ENCODE measurements at places on chromosomes 11 and 22. TPM values are rescaled to one million over a fixed set of nuclear protein-coding genes. Genes with fewer than 3 reads are reported as not detected.
A peak's percentile ranks its signal among the peaks of the same experiment; 100 is the strongest.

- peak; percentile 29 for DNase-seq
Measured at GRCh38 chr22:23835484-23836144, 3.2 kb downstream of the DERL3 start.

DNA sequence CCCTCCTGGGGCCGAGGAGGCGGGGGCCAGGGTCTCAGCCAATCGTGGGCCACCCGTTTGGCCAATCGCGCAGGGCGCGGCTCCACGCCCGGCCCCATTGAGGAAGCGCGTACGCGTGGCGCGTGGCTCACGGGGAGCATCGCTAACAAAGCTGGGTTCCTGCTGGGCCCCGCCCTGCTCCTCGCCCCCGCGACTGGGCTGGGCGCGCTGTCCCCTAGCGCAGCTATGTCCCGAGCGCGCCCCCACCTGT lies 614 bp upstream of the ASCL2 start:
- peak; percentile 80 for DNase-seq

DNA sequence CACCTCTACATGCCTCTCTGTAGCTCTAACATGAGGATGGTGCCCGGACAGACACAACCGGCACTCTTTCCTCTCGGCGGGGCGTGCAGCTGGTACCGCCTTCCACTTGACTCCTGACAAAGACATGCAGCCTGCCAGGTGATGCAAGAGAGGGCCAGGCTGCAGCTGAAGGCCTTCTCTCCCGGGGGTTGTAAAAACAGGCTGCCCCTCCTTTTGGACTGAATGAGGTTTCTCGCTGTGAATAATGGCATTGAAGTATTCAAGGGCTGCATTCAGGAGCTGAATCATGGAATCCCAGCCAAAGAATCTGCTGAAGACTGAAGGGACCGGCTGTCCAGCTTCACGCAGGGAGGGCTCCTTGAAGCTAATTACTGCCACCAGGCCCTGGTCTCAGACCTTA lies 110.9 kb downstream of the GALNT18 start:
- DNase-seq, result no peak

DNA sequence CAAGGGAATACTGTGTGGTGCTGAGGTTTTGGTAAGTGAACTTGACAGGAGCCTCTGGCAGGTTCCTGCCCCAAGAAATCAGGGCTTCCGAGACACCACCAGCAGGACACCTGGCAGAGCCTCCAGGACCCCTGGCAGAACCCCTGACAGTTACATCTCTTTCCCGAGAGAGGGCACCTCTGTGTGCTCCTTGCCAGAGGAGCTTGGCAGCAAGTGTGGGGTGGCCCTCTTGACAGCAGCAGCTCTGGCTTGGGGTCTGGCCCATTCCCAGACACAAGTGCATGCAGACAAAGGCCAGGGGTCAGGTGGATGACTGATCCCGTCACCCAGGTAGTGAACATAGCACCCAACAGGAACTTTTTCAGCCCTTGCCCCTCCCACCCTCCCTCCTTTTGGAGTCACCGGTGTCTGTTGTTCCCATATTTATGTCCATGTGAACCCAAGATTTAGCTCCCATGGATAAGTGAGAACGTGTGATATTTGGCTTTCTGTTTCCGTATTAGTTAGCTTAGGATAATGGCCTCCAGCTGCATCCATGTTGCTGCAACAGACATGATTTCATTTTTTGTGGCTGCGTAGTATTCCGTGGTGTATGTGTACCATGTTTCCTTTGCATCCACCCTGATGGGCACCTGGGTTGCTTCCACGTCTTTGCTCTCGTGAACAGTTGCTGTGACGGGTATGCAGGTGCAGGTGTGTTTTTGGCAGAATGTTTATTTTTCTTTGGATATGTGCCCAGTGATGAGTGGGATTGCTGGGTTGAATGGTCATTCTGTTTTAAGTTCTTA lies 21.2 kb upstream of the OSBPL5 start:
- no peak for DNase-seq

GRCh38 chr22:48968201-48968959 lies 859.3 kb downstream of the BRD1 start:
- no peak for DNase-seq

GRCh38 chr11:65503368-65503948 lies 4.6 kb downstream of the MALAT1 start:
- no peak for DNase-seq

- no peak for DNase-seq
Measured at GRCh38 chr11:34501949-34502348, 11.6 kb downstream of the ELF5 start.

Gene ACR
- 1.8 TPM for total RNA-seq

DNA sequence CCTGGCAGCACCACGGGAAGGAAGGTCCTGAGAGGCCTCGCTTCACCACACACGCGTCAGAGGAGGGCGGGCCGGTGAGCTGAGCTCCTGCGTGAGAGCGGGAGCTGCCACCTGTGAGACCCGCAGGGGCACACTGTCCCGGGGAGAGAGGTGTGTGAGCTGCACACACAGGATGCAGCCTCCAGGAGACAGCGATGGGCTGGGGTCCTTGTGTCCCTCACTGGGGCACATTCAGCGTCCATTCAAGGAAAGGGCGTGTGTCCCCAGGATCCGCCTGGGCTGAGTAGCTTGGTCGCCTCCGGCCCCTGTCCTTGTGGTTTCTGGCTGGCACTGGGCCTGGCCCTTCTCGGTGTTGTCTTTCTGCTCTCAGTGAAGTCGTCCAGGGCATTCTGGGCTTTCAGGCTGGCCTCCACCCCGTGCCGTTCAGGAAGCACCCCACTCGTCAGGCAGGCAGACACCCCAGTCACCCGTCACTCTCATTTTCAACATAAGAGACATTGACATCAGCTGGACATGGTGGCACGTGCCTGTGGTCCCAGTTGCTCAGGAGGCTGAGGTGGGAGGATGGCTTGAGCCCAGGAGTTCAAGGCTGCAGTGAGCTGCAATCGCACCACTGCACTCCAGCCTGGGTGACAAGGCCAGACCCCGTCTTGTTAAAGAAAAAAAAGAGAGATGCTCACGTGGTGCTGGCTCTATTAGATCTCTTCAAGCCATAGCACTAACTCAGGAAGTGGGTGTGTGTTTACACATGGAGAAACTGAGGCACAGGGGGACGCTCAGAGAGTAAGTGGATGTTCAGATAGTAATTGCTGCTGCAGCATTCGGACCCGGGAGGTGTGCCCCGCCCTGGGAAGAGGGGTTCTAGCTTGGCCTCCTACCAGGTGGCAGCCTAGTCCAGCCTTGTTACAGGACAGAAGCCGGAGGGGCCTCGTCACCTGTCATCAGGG lies 1081.6 kb downstream of the BRD1 start:
- DNase-seq, result peak; percentile 66

Gene YPEL1
- total RNA-seq, result 4.7 TPM

GRCh38 chr22:39237318-39238100 lies 7.3 kb downstream of the PDGFB start:
- no peak for DNase-seq

DNA sequence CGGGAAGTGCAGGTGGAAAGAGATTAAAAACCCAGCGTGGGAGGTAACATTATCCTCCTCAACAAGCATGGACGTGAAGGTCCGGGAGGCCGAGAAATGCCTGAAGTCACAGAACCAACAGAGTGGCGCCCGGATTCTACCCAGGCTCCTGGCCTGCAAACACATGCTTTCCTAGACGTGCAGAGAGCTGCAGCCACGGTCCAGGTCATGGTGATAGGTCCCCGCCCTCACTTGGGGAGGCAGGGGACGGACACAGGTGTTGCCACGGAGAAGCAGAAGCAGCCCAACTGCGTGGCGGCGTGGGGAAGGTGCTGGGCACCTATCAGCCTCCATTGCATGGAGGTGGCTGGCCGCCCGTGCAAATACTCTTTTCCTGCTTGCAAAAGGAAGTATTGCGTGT lies 148.8 kb downstream of the MPPED1 start:
- DNase-seq, result no peak

- DNase-seq, result no peak
Measured at GRCh38 chr11:2770096-2770751, 70.4 kb upstream of the KCNQ1OT1 start.

Gene IFT27
- 27.4 TPM for total RNA-seq

Gene SYT8
- total RNA-seq, result 0.75 TPM

DNA sequence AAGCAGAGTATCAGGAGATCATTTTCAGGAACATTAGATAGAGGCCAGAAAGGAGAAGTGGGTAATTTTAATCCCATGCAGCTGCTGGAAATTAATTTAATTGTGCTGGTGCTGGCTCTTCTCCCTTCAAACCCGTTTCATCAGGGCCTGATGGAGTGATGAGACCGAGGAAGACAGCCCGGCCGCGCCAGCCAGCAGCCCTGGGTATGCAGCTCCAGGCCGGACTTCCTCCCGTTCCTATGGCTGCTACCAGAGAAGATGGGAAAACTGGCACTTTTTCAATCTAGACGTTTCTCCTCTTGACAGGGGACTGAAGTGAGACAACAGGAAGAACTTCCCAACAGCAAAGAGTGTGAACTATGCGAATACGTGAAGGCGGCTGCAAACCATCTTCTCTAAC lies 24.6 kb upstream of the ZBTB16 start:
- no peak for DNase-seq

Gene CDPF1
- 4.1 TPM for total RNA-seq

DNA sequence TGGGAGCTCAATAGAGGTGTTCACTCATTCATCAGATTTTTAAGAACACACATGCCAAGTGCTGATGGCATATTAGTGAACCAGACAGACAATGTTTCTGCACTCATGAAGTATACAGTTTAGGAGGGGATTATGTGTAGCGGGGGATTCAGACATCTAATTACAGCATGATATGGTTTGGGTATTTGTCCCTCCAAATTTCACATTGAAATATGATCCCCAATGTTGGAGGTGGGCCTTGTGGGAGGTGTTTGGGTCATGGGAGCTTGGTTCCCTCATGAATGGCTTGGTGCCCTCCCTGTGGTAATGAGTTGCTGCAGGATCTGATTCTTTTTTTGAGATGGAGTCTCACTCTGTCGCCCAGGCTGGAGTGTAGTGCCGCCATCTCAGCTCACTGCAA lies 8.9 kb upstream of the RAB3IL1 start:
- no peak for DNase-seq

DNA sequence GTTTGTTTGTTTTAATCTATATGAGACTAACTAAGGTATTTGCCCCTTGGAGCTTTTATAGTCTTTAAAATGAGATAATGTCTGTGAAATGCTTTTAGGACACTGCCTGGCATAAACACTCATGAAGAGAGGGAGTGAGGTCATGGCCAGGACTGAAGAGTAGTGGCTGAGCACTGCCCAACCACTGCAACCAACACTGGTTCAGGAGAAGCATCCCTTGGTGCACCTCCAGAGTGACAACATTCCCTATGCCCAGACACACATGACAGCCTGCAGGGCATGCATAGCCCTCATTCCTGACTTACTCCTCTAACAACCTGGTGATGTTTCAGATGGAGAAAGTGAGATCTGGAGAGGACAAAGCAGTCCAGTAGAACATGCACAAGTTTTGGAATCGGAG lies 36.1 kb downstream of the ME3 start:
- DNase-seq, result no peak

DNA sequence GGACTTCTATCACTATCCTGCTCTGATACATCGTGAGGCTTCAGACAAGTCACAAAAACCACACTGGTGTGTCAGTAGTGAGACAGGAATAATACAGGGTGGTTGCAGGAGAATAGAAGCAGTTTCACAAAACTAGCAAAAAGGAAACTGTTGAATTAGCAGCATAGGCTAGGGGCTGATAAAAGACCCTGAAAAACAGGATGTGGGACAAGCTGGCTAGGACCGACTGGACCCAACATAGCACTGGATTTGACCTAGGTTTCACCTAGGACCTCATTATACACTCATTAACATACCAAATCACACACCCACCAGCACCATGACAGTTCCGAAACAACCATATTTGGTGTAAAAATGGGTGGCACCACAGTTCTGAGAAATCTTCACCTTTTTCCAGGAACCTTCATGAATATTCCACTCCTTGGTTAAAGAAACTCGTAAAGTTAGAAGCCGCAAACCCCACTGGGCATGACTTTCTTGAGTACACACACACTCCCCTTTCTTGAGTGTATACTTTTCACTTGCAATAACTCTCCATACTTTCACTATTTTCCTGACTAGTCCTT lies 76.2 kb downstream of the SLC1A2 start:
- no peak for DNase-seq

Gene OR4C46
- total RNA-seq, result not detected

- no peak for DNase-seq
Measured at GRCh38 chr11:33134276-33134675, 27.0 kb downstream of the CSTF3 start.

DNA sequence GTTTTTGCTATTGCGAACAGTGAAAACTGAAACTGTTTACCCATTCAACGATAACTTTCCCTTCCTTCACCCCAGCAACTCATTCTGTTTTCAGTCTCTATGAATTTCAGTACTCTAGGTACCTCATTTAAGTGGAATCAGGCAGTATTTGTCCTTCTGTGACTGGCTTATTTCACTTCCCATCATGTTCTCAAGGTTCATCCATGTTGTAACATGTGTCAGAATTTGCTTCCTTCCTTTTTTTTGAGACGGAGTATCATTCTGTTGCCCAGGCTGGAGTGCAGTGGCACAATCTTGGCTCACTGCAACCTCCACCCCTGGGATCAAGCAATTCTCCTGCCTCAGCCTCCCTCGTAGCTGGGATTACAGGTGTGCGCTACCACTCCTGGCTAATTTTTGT lies 23.7 kb downstream of the HTR3B start:
- no peak for DNase-seq

Gene ZNF214
- 1.5 TPM for total RNA-seq

GRCh38 chr11:73466643-73467042 lies 90.4 kb downstream of the RELT start:
- no peak for DNase-seq

- no peak for DNase-seq
Measured at GRCh38 chr11:102191832-102192231, 81.6 kb downstream of the YAP1 start.

DNA sequence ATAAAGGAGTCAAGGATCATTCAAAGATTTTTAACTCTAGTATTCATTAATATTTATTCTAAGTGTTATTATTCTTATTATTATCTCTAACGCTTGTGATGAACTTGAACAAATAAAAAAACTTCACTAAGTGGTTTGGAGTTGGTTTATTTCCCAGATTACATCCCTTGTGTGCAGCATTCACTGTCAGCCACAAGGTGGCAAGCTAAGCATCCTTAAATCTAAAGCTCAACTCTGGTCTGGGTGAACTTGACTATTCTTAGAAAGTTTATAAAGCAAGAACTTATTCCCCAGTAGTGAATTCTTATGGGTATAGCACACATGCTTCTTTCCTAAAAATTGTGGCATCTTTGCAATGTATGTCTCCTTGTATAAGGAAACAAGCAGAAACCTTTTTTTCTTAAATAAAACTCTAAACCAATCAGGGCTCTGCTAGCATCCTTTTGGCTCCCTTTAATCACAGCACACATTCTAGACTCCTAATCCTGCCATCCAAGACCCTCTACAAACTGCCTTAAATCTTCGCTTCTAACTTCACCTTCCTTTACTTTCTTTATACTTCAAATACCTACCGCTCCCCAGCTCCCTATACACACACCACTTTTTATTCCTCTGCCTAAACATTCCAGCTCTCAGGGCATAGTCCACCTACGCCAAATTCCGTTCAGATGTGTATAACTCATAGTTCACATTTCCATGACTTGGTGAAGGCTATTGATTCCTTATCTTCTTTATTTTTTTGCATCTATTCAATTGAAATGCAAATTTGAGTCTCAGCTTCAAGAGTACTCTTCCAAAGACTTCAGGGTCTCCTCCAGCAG lies 1068.8 kb downstream of the DLG2 start:
- no peak for DNase-seq

GRCh38 chr11:116927163-116927974 lies 89.9 kb upstream of the APOA1 start:
- DNase-seq, result no peak

Gene C11orf87
- total RNA-seq, result not detected

Gene PRG2
- total RNA-seq, result 0.39 TPM
